ENCODE measurements at places on chromosomes 1 and 21.

GRCh38 chr1:110631836-110632620 is 25.9 kb upstream of the KCNA2 start:
- DNase-seq = no peak

- DNase-seq = no peak
Measured at GRCh38 chr1:51032936-51033335, 62.9 kb downstream of the CDKN2C start.

DNA sequence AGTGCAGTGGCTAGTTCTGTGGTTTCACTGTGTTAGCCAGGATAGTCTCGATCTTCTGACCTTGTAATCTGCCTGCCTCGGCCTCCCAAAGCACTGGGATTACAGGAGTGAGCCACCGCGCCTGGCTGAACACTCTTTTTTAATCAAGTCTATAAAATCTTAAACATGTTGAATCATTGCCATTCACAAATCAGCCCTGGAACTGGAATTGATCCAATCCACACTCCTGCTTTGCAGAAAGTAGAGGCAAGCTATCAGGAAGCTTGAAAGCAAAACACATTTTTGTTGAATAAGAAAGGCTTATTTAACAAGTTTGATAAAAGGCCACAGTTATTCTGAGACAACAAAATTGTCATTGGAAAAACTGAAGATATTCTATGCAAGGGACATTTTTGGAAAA is 18.3 kb upstream of the EFHD2 start:
- no peak for DNase-seq

- DNase-seq = no peak
Measured at GRCh38 chr21:17777072-17777765, 41.9 kb downstream of the C21orf91 start.

Data from CD4-positive, alpha-beta T cell (primary cell).